ENCODE measurements at places on chromosomes 6 and 20.

GRCh38 chr6:154297210-154297609, 59.4 kb downstream of the IPCEF1 start:
- DNase-seq: no peak

DNA sequence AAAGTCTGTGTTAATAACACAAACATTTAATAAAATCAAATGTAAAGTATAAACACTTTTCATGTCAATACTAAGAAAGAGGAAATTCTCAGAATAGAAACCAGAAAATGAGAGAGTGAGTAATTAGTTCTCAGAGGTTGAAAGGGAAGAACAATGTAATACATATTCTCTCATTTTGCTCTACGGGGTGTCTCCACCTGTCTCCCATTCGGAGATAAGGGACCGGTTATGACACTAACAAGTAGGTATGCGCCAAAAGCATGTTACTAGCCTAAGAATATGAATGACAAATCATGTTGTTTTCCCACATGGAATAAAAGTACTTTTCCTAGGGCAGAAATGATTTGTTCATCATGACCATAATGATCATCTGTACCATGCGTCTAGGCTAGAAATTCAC, 35.6 kb upstream of the PRELID3B start:
- peak; percentile 50 for DNase-seq

DNA sequence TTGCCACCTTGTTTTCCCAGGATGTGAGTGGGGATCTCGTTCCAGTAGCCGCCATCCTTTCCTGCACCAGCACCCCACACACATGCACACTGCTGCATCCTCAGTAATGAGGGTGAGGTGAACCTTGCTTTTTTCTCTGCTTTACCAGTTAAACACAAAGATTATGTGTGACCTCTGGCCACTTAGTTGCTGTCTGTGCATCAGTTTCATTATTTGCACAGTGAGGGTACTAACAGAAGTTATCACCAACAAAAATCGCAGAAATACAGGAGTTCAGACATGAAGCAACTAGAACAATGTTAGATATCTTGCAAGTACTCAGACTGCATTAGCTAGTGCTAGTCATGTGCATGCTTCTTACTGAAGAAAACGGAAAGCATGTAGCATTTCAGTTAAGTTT, 17.4 kb upstream of the DACT2 start:
- no peak for DNase-seq

- no peak for DNase-seq
These were observed 744.1 kb downstream of the DHX35 start for GRCh38 chr20:39706184-39706663.

DNA sequence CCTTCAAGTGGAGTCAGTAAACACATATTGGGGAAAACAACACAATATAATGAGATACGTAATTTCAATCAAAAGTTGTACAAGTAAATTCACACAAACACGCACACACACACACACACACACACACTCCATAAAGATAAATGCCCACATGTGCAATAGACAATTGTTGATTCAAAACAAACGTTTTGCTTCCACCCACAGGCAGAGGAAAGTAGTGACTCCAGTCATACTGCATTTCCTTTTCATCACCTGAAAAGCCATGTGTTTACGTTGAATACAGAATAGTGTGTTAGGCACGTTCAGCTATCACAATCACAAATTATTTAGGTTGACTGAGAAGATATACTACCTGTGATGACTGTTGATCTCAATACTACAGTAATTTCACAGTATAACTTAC, 443.8 kb upstream of the MANEA start:
- DNase-seq: no peak

DNA sequence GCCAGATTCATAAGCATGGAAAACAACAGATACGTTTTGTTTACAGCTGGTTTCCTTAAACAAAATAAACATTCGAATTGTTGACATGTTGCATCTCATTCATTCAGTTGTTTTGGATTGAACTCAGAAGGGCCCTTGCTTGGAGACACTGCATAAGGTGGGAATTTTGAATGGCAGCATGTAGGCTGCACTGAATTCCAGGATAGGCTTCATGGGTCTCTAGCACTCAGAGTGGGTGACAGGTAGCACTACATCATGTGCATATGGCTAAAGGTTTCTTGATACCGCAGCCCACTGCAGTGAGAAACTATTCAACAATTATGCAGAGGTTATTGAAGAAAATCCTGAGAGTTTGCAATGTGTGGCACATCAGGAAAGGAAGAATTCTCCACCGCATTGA, 1.6 kb downstream of the BEND6 start:
- no peak for DNase-seq

DNA sequence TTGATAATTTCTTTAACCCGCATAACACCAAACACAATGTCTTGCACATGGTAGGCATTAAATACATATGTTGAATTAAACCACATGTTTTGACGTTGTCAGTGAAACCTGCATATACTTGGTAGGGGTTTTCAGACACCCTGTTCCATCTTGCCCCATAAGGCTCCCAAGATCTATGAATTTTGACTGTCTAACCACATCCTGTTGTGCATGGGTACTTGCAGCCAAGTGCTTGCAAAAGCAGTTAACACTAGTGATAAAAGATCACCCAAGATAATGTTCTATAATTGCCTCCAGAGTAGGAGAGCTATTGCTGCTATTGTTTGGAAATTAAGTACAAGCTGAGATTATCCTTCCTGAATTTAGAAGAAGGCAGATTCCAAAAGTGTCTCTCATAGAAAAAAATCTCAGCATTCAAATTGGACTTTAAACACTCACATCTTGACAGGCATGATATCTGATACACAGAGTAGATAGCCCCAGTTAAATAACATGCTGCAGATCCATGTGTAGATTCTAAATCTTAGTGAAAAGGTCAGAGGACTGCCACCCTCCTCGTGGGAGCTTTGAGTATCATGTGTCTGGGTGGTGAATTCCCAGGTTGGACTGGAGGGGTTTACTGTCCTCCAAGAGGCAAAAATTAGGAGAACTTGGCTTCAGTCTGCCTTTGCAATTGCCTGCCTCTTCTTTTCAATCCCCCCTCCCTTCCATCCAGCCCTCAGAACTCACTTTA, 25.8 kb upstream of the CCN6 start:
- DNase-seq: no peak

- no peak for DNase-seq
These were observed 18.2 kb upstream of the SCP2D1 start for GRCh38 chr20:18795366-18795765.

DNA sequence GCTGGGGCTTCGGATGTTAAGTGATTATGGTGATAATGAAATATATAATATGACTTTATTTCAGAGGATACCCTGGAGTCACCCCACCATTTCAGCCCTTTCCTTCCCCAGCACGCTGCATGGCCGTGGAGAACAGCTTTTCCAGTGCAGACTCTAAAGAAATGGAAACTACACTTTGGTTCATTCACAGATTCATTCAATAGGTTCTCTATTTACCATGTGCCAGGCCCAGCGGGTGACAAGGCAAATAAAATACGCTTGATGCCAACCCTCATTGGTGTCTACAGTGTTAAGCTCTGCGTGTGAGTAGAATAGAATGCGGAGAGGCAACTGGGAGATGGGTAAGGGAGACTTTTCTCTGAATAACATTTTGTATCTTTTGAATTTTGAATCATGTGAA, 89.7 kb downstream of the TCP11 start:
- no peak for DNase-seq

- no peak for DNase-seq
These were observed 189.0 kb upstream of the FOXA2 start for GRCh38 chr20:22773344-22773743.

- DNase-seq: no peak
These were observed 26.5 kb downstream of the FAM229B start for GRCh38 chr6:112113918-112114317.

- peak; percentile 73 for DNase-seq
These were observed 4.6 kb upstream of the GUCA1B start for GRCh38 chr6:42199106-42199981.

DNA sequence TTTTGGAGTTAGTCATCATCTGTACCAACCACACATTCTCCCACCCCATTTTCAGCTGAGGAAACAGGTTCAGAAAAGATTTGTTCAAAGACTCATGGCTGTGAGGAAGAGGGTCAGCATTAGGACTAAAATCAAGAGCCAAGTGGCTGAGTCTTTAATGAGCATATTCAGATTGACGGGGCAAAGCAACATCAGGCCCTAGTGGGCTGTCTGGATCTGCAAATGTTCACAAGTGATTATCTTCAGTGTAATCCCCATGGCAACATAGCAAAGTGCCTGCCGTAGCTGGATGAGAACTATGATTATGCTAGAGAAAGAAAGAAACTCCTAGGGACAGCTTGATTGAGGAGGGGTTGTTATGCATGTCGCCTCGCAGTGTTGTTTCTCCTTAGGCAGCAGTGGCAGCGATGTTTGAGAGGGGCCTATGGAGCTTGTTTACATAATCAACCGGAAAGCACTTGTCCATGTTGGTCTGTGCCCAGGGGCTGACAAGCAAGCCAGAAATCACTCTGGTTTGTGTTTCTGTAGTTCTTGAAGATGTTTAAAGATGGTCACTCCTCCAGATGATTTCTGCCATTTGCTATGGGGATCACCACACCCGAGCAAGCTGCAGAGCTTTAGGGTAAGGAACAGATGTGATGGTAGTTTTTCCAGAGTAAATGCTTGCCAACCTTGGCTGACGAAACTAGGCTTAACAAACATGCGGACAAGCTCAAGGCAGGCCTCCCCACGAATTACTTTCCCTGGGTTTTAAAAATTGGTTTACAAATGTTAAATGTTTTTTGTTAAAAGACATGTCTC, 124.3 kb upstream of the MLIP start:
- DNase-seq: no peak

DNA sequence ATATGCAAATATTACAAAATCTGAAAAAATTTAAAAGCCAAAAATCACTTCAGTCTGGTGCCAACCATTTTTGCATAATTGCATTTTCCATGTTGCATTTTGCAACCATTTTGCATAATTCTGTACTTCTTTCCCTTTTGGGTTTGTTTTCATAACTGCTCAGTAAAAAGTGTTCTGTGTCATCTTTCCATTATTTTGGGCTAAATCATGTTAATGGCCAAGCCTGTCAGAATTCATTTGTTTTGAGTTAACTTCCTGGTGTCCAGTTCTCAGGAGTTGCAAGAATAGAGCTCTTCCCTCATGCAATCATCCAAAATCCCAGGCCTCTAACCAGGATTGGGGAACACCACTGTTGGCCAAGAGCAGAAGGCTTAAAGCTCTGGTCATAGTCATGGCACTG, 133.6 kb downstream of the MTHFD1L start:
- no peak for DNase-seq

- DNase-seq: no peak
These were observed 387.1 kb downstream of the THBS2 start for GRCh38 chr6:168866534-168866933.

GRCh38 chr20:408843-409696, 971 bp downstream of the RBCK1 start:
- peak; percentile 34 for DNase-seq

DNA sequence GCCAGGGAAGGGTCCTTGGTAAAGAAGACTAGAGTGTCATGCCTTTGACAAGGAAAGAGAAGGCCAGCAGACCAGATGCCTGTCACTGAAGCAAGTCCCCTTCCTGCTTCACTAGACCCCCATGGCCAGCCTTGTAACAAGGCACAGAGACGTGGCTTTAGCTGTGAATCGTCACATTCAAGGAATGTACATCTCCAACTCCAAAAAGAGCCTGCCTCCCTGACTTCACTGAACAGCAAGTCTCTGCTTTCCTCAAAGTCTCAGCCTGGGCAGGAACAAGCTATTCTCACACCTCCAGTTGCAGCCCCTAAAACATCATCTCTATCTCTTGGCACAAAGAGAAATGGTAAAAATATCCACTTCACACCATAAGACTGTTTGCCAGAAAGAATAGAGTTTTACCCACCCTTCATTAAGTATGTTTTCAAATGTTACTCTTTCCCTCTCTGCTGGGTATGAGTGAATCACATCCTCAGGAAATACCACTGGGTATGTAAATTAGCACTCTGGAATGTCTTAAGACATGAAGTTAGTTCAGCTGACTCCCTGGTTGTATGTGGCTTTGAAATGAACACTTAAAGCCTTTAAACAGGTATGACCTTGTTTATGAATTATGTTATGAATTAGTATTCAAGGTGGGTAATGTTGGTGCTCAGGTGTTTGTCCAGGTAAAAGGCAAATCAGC, 46.4 kb upstream of the NT5E start:
- peak; percentile 96 for DNase-seq

DNA sequence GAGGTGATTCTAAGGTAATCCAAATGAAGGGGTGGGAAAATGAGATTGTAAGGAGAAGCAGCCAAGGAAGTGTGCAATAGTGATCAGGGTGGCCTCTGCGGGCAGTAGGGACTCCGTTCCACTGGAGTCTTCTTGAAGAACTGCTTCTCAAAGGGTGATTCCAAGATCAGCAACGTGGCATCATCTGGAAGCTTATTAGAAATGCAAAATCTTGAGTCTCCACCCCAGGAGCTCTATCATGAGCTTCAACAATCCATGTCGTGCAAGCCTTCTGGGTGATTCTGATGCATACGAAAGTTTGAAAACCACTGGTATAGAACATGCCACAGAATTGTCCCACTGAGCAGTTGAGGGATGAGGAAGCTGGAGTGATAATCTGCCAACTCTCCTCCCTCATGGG, 31.4 kb downstream of the SCP2D1 start:
- no peak for DNase-seq

- DNase-seq: no peak
These were observed 39.9 kb downstream of the YTHDF1 start for GRCh38 chr20:63176034-63176426.

DNA sequence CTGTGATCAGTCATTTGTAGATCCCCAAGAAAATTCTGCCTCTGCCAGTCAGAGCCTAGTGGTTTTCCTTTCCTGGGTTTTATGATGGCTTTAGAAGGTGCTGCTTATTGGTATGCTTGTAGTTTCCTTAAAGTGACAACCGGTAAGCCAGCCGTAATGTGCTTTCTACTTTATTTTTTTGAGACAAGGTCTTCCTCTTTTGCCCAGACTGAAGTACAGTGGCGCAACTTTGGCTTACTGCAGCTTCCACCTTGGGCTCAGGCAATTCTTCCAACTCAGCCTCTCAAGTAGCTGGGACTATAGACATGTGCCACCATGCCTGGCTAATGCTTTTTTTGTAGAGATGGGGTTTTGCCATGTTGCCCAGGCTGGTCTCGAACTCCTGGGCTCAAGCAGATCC, 23.5 kb downstream of the MCM8 start:
- DNase-seq: no peak

- no peak for DNase-seq
These were observed 253.4 kb downstream of the TAF4 start for GRCh38 chr20:61812121-61812844.

- DNase-seq: no peak
These were observed 86.2 kb downstream of the SMAP1 start for GRCh38 chr6:70753870-70754380.

- DNase-seq: no peak
These were observed at the start of gene BIRC7 for GRCh38 chr20:63235399-63235983. TSS of gene BIRC7 (plus strand) at chr20:63235905. CDS start at chr20:63236097, 192 bp downstream.

DNA sequence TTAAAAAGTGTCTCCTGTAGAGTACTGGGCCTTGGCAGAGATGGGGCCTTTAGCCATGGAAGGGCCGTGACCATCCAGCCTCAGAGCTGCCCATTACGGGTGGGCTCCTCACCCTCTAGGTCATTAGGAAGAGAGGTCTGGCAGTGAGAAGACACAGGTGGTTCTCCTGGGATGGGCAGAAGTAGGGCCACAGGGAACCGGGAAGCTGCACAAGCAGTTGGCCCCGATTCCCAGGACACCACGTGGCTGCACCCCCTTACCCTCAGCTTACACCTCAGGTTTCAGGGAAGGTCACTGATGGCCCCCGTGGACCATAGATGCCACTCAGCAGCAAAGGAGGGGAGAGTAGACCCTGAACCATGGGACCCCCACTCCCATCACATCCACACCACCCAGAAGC, 1.6 kb downstream of the RAET1G start:
- DNase-seq: no peak

Data from ELR (cell line).